ENCODE measurements at places on chromosomes 5 and 9.

DNA sequence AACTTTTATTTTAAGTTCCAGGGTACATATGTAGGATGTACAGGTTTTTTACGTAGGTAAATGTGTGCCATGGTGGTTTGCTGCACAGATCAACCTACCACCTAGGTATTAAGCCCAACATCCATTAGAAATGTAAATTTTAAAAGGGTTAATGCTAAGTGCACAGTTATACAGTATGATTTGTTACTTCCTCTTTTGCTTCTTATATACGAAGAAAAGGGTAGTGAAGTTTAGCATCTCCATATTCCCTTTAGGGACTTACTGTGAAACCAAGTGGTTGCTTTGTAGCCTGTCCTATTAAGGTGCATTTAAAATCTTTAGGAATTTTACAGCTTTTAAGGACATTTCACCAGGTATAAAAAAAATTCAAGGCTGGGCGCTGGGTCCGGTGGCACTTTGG lies 46.4 kb downstream of the RBM27 start:
- DNase-seq, result no peak

- no peak for DNase-seq
Measured at GRCh38 chr9:132002643-132003318, 76.9 kb downstream of the MED27 start.

DNA sequence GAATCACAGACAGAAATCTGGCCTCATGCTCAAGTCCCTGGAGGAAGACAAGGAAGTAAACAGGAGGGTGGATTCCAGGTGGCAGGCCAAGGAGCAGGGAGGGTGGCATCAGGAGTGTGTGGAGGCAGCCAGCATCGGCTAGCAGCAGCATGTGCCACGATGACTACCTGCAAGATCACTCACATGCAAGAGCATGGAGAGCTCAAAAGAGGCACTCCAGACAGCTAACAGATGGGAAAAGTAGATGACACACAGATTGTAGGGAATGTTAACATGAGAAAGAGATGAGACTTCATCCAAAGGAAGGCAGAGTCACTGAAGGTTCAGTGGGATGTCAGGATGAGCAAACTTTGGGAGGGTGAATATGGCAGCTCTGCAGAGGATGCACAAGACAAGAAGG lies 104.3 kb downstream of the SEMA5A start:
- DNase-seq, result no peak

GRCh38 chr5:133729800-133730199 lies 117.5 kb upstream of the FSTL4 start:
- DNase-seq, result no peak

- no peak for DNase-seq
Measured at GRCh38 chr5:53927668-53928247, 367.3 kb downstream of the NDUFS4 start.

DNA sequence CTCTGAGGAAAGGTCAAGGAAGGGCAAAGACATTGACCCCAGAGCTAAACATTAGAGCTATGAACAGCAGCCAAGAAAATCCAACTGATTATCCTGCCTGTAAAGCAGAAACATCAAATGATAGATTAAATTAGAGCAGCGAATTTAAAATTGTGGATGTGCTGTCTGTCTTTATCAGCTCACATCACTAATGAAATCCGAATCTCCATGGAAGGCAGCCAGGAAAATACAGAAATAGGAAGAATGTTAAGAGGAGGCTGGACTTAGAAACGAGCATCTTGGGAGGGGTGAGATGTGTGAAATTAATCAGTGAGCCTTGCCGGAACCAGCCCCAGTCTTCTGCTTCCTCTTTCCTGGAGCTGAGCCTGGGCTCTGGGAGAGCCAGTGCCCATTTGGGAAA lies 191.0 kb downstream of the PJA2 start:
- DNase-seq, result no peak

DNA sequence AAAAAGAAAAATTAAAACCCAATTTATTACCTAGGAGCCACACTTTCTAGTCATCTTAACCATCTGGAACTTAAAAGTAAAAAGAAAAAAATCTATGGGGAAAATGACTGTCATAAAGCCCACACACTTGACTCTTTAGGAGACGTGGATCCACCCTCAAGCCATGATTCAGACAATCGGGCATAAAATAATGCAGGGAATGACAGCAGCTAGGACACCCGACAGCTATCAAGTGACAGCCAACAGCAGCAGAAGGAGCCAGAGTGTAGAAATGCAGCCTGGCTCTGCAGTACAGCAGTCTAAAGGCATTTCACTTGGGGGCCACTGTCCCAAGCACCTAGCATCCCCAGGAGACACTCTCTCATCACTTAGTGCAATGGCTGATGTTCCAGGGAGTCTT lies 226.9 kb downstream of the CAAP1 start:
- DNase-seq, result no peak

All from globus pallidus (tissue), 1 donor.